ENCODE measurements at places on chromosomes 12 and 14. TPM values are rescaled to one million over a fixed set of nuclear protein-coding genes. Genes with fewer than 3 reads are reported as not detected.

TTC9 gene
- polyA plus RNA-seq: 2.8 TPM

ITPK1 gene
- 27.1 TPM for polyA plus RNA-seq

GPRC5D gene
- polyA plus RNA-seq: 1.1 TPM

COX8C gene
- 0.71 TPM for polyA plus RNA-seq

PTGDR gene
- polyA plus RNA-seq: 0.76 TPM
